Activated CD4-positive, alpha-beta T cell treated with anti-CD3 and anti-CD28 coated beads, Interleukin-2, amount 50 U/mL, for 4 hours (primary cell): ENCODE measurements at places on chromosomes 1 and 21.

- DNase-seq, result no peak
Observed at GRCh38 chr1:203187304-203187685, 791 bp upstream of the CHI3L1 start.

DNA sequence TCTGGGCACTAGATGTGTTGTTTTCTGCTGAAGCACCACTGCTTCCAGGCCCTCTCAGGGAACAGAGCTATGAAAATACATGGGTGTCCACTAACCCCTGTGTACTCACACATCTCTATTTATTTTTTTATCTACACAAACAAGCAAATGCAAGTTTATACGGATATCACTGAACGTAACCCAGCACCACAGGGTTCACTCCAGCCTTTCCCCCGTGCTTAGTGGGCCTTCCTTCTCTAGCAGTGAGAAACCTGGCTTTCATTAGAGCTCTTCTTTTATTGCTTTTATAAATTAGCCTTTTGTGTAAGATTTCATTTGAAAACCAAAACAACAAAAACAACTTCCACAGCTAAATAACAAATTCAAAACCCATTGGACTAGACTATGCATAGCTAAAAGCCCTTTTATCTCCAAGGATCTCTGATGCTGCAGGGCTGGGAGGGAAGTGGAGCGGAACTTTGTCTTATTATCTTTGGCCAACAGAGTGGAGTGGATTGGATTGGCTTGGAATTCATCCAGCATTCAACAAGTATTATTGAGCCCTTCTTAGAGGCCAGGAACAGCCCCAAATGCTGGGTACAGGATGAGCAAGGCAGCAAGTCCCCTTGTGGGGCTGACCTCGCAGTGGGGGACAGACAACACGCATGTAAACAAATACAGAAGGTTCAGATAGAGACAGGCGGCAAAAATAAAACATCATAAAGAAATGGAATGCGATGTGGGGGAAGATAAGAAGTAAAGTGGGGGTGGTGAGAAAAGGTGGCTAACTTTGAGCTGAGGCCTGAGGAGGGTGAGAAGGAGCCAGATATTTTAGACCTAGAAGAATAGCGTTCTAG, 371.8 kb upstream of the POU3F1 start:
- DNase-seq, result no peak

- no peak for DNase-seq
Observed at GRCh38 chr1:222582099-222582774, 7.5 kb downstream of the TAF1A start.

DNA sequence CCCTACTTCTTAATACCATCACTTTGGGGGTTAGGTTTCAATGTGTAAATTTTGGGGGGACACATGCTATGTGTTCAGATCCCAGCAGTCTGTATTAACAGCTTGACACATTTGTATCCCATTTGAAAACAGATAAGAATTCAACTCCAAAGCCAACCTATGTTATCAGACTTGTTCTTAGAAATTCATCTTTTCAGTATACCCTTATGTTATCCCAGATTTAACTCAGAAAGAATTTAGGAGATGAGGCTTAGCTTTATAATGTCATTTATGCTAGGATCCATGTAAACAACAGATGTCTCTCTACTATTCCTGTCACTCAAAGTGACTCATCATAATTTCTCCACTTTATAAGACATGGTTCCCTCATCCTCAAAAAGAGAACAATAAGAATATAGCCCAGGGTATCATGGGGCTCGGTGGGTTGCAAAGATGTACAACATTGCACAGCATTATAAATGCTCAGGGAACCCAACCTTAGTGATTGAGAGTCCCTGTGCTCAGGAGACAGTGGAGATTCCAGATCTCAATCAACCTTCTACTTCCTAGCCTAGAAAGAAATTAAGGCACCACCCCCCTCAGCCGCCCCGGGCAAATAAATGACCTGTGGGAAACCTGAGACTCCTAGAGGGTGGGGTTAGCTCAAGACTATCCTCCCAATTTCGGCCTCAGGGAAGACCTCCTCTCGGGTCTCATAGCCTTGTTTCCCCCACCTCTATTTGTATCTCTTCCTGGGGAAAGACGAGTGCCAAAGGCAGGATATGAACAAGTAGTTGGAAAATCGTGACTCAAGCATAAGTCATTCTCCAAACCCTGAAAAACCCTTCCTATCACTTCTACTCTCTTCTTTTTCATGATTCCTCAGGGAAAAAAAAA, 265.1 kb upstream of the CAMK1G start:
- DNase-seq, result no peak

GRCh38 chr1:74334147-74334546, 99.0 kb downstream of the TNNI3K start:
- no peak for DNase-seq

GRCh38 chr1:240287722-240288121, 196.0 kb downstream of the FMN2 start:
- no peak for DNase-seq

- no peak for DNase-seq
Observed at GRCh38 chr1:232378266-232379062, 251.5 kb downstream of the SIPA1L2 start.

DNA sequence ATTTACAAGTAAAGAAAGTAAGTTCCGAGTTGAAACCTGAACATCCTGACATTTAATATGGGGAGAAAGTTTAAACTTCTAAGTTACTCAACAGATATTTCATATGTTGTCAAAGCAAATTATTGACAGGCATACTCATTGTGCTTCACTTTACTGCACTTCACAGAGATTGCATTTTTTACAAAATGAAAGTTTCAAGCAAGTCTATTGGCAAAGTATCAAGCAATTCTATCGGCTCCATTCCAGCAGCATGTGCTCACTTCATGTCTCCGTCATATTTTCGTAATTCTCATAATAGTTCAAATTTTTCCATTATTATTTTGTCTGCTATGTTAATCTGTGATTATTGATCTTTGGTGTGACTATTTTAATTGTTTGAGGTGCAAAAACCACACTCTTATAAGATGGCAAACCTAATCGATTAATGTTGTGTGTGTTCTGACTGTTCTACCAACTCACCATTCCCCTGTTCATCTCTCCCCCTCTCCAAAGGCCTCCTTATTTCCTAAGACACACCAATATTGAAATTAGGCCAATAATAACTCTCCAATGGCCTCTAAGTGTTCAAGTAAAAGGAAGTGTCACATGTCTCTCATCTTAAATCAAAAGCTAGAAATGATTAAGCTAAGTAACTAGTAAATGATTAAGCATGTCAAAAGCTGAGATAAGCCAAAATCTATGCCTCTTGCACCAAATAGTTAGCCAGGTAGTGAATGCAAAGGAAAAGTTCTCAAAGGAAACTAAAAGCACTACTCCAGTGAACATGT, 68.2 kb upstream of the BCL9 start:
- DNase-seq, result no peak

DNA sequence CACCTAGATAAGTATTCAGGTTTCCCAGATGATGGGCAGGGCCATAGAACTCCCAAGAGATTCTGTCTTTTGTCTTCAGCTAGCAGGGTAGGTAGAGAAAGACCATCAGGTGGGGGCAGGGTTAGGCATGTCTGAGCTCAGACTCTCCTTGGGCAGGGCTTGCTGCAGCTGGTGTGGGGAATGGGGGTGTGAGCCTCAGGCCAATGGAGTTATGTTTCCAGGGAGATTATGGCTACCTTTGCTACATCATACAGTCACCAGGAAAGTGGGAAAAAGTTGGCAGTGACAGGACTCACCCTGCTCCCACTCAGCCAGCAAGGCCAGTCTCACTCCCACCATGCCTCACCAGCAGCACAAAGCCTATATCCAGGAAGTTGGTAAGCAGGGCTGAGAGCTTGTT, 77.8 kb downstream of the DRAM2 start:
- no peak for DNase-seq
